ENCODE measurements at places on chromosomes 3 and 15. TPM values are rescaled to one million over a fixed set of nuclear protein-coding genes. Genes with fewer than 3 reads are reported as not detected.
A peak's percentile ranks its signal among the peaks of the same experiment; 100 is the strongest.

DNA sequence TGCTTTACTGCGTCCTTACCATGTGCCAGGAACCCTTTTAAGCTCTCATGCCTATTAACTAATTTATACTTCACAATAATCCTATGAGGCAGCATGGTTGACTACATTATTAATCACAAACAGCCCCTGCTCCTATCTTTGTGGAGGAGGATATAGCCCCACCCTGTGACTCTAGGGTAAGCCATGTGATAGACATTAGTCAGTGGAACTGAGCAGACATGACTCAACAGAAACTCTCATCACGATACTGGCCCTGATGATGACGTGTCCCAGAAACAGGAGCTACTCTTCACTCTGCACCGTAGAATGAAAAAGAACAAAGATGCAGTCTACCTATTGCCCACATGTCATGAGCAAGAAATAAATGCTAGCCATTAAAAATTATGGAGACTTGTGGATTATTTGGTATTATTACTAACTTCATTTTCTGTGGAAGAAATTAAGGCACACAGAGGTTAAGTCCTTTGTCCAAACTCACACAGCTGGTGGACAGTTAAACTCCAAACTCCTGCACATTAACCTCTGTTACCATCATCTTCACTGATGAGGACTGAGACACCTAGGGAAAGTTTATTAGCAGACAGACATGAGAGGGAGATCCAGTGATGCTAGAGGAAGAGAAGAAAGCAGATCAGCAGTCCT lies 51.2 kb downstream of the CFAP20DC start:
- H3K36me3 ChIP-seq, result no peaks in the 10 kb centered on the region
- peak overlapping the region; percentile 30 for H3K27ac ChIP-seq
- H3K27me3 ChIP-seq, result no peaks in the 10 kb centered on the region

MASP1 gene
- total RNA-seq, result 2.3 TPM

GRCh38 chr3:24288496-24289236 lies 206.0 kb downstream of the THRB start:
- H3K27ac ChIP-seq, result no peak overlapping the region
- DNase-seq, result no peak
- H3K36me3 ChIP-seq, result no peaks in the 10 kb centered on the region
- no peak overlapping the region for H3K4me3 ChIP-seq

- H3K27me3 ChIP-seq, result no peaks in the 10 kb centered on the region
- peak overlapping the region; percentile 26 for H3K27ac ChIP-seq
- H3K4me1 ChIP-seq, result peaks cover 36% of the 10 kb centered on the region
- no peak overlapping the region for H3K4me3 ChIP-seq
- no peak for DNase-seq
Observed at GRCh38 chr3:44992555-44993470, 16.8 kb downstream of the EXOSC7 start.

DNA sequence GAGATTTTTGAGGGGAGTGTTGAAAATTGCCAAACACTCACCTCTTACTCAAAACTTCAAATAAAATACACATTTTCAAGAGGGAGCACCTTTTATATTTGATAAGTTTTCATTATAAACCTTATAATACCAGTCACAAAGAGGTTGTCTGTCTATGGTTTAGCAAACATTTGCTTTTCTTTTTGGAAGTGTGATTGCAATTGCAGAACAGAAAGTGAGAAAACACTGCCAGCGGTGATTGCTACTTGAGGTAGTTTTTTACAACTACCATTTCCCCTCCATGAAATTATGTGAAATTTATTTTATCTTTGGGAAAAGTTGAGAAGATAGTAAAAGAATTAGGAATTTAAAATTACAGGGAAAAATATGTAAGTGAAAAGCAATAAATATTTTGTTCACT lies 20.1 kb downstream of the DIPK2A start:
- H3K4me3 ChIP-seq, result no peak overlapping the region
- no peaks in the 10 kb centered on the region for H3K27me3 ChIP-seq
- H3K4me1 ChIP-seq, result no peaks in the 10 kb centered on the region

DNA sequence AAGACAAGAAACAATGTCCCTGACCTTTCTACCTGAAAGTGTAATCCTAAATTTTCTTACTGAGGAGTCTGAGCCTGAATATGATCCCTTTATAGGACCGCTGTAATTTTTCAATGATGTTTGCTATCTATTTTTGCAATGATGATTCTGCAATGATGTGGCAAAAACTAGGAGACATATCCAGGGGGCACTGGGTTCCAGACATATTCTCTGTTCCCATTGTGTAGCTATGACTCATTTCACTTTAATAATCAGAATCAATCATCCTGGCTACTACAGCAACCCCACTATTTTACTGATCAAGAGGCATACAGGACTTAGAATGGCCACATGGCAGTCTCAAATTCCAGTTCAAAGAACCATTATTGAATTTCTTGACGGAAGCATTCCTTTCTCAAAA lies 85.9 kb downstream of the AQR start:
- H3K27ac ChIP-seq, result no peak overlapping the region
- no peak overlapping the region for H3K4me3 ChIP-seq
- peaks cover 60% of the 10 kb centered on the region for H3K36me3 ChIP-seq
- no peaks in the 10 kb centered on the region for H3K27me3 ChIP-seq
- peaks cover 4% of the 10 kb centered on the region for H3K4me1 ChIP-seq
- DNase-seq, result no peak

LOXL1 gene
- total RNA-seq, result 8.3 TPM

CADM2 gene
- total RNA-seq, result not detected

All from SJSA1 (cell line).